ENCODE measurements at places on chromosomes 7 and 10.

DNA sequence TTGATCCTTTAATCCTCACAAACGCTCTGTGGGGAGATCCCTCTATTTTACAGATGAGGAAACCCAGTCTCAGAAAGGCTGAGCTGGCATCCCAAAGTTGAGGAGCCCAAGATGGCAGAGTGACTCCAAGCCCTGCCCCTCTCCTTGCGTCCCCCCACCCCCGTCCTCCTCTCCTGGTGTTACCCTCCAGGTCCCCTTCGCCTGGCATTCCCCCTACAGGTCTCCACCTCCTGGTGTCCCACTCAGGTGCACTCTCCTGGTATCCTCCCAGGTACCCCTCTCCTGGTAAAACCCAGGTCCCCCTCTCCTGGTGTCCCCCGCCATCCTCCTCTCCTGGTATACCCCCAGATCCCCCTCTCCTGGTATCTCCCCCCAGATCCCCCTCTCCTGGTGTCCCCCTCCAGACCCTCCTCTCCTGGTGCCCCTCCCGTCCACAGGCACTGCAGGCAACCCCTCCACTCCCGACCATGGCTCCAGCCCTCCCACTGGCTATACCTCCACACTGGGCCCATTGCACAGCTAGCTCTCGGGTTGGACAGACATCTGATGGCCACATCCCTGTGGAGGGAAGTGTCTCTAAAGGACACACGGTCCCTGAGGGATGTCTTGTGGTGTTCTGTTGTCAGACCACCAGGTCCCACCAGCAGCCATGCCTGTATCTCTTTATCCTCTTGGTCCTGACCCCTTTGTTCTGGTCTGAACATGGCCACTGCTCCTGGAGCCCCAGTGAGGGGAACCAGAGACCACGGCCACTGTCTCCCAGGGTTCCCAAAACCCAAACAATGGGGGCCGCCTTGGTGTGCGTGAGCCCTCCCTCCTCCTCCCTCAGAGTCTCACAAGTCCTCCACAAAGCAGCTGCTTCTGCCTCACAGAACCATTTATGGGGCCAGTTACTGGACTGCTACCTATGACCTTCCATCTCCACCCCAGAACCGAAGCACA is 37.2 kb downstream of the CALML3 start:
- no peak for DNase-seq

DNA sequence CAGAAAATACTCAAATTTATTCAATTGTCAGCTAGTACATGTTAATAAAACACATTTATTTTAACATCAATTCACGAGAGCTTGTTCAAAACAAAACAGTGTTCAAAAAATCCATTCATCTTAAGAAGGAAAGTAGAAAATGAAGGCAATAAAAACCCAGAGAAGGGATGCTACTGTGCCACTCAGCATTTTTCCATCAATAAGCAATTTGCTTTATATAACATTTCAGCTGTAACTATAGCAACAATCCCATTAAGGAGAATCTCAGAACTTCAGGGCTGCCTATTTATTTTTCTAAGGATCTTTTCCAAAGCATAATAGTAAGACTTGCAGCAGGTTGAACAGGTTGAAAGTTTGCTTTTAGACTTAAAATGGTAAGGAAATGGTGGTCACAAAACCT is 190.5 kb downstream of the PCLO start:
- DNase-seq, result no peak

DNA sequence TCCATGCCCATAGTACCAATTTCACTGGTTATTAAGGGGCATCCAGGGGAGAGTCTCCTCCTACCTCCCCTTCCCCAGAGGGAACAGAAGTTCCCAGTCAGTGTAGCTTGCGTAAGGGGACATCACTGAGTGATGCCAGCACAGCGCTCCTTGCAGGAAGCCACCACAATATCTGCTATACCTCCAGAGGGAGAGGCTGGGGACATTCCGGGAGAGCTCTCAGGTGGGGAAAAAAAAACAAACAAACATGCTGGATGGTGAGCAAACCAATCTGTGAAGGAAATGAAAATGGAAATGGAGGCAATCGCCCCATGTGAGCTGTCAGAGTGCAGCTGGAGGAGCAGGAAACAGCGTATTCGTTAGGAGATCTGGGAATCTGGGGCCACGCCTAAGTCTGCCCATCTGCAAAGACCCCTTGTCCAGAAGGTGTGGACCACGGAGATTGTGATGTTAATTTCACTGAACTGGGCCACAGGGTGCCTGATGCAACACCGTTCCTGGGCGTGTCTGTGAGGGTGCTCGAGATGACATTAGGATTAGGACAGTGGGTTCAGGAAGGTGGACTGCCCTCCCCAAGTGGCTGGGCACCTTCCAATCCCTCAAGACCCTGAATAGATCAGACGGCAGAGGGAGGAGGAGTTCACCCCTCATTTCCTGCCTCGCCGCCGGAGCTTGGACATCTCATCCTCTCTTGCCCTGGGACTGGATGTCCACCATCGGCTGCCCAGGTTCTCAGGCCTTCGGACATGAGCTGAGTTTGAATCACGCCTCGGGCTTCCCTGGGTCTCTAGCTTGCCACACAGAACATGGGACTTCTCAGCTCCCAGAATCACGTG is 30.5 kb downstream of the GNA12 start:
- DNase-seq, result no peak

GRCh38 chr10:51371743-51372142 is 297.5 kb downstream of the PRKG1 start:
- DNase-seq, result no peak
